CD4-positive, alpha-beta T cell treated with Interleukin-6 at 100 ng/mL for 8 hours (primary cell): ENCODE measurements at places on chromosomes 12 and 14.

GRCh38 chr12:31368666-31369361, 42.9 kb upstream of the SINHCAF start:
- no peak for DNase-seq

- no peak for DNase-seq
These were observed 455.4 kb upstream of the DCN start for GRCh38 chr12:91637789-91638624.

DNA sequence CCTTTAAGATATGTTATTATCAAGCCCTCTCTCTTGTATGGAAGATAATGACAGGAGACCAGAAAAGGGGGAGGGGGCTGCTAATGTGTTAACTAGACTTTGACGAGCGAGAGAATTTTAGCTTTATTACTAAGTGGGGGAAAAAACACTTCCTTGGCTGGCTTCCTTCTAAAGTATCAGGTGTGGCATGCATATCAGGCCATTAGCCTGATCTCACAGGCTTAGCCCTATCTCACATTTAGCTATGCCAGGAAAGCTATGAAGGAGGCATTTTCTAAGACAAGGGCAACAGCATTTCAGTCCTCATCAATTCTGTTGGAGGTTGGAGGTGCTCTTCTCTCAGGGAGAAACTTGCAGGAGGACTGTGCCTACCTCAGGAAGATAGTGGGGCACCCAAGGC, 9.9 kb downstream of the SSPN start:
- DNase-seq = no peak

DNA sequence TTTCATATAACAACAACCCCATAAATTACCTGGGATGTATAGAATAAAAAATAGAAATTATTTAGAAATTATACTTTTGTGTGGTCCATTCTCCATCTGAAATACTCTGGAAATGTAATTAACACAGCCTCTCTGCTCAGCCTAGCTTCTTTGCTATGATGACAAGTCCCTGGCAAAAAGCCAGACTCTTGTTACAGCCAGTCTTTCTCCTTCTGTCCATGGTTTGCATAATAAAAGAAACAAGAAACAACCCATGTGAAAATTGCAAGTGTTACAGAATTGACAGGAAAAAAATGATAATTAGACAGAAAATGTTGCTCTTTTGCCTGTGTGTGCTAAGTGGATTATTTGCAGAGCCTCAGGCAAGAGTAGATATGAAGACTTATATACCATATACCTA, 61.3 kb downstream of the C12orf50 start:
- DNase-seq = no peak

DNA sequence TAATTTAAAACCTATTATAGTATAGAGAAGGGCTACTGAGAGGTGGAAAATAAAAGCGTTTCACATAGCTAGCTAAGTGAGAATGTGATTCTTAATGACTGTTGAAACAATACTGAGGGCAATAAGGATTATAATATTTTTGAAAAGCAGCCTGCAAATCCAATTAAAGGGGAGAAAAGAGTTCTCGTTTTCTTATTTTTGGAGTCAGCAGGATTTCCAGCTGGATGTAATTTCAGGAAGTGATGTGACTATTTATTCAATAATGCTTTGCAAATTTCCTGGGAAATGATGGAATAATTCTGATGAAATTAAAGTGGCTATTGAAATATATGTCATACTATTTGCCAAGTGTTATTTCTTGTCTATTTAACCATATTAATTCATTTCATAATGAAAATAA, 279.1 kb downstream of the AEBP2 start:
- DNase-seq = no peak

- DNase-seq = no peak
These were observed 105.8 kb downstream of the PAH start for GRCh38 chr12:102811110-102811737.

GRCh38 chr12:131378176-131378842, 332.6 kb upstream of the SFSWAP start:
- DNase-seq = no peak

- DNase-seq = no peak
These were observed 184.7 kb downstream of the SRGAP1 start for GRCh38 chr12:64029013-64029857.

- DNase-seq = no peak
These were observed 157.6 kb downstream of the PRKCH start for GRCh38 chr14:61478971-61479473.

- no peak for DNase-seq
These were observed 40.8 kb downstream of the NINJ2 start for GRCh38 chr12:622416-622815.

DNA sequence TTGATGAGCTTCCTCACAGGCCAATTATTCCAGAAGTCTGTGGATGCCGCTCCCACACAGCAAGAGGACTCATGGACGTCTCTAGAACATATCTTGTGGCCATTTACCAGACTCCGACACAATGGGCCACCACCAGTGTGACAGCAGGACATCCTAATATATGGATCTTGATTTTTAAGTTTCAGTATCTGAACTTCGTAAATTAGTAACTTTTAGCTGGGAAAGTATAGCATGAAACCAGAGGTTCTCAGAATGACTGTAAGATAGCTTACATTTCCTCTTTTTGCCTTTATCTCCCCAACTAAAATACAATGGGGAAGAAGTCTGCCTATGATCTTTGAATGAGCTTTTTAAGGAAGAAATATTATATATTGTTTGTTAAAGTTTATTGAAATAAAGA, 87.0 kb downstream of the DNAI7 start:
- no peak for DNase-seq

- DNase-seq = no peak
These were observed 138.5 kb upstream of the NOS1 start for GRCh38 chr12:117499759-117500485.

- DNase-seq = no peak
These were observed 25.7 kb downstream of the BRMS1L start for GRCh38 chr14:35851823-35852222.

- DNase-seq = no peak
These were observed 552 bp downstream of the TAPBPL start for GRCh38 chr12:6452245-6452943.

- DNase-seq = no peak
These were observed 11.9 kb upstream of the CCND2 start for GRCh38 chr12:4261655-4262054.

- no peak for DNase-seq
These were observed 35.1 kb upstream of the LTBP2 start for GRCh38 chr14:74647061-74647677.

DNA sequence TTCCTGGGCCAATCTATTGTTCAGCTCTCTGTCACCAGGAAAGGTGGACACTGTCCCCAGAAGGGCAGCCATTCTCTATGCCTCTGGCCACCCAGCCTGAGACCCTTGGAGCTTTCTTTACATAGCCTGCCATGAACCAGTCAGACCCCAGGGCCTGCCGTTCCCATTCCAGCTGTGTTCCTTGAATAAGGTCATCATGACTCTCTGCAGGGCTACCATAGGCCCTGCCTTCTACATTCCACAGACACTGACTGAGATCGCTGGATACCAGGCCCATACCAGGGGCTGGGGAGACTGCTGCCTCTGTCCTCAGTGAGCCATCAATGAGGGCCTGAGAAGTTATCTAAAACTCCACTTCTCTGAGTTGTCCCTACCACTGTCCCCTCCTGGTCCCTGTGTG, 75.5 kb downstream of the SYNE3 start:
- DNase-seq = no peak

- DNase-seq = no peak
These were observed 559 bp upstream of the LMBR1L start for GRCh38 chr12:49111206-49111605.

GRCh38 chr14:60838601-60839000, 104.0 kb downstream of the MNAT1 start:
- DNase-seq = no peak

GRCh38 chr14:95875831-95876760, 536 bp upstream of the TUNAR start:
- DNase-seq = no peak

GRCh38 chr14:105329411-105330150, 15.0 kb downstream of the PACS2 start:
- no peak for DNase-seq

DNA sequence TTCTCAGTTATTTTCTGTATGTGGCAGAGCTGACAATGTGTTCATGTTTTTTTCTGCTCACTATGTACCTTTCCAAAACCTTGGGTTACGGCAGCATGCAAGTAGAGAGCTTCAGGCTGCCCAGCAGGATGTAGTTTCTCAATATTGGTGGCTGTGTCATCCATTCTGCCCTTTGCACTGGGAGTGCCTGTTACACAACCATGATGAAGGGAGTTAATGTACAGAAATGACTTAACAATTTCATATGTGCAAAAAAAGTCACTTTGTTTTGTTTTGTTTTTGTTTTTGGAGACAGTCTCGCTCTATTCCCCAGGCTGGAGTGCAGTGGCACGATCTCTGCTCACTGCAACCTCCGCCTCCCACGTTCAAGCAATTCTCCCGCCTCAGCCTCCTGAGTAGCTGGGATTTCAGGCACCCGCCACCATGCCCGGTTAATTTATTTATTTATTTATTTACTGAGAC, 6.1 kb upstream of the CNIH1 start:
- no peak for DNase-seq

- DNase-seq = no peak
These were observed 84.6 kb downstream of the SLC38A6 start for GRCh38 chr14:61065656-61066055.

DNA sequence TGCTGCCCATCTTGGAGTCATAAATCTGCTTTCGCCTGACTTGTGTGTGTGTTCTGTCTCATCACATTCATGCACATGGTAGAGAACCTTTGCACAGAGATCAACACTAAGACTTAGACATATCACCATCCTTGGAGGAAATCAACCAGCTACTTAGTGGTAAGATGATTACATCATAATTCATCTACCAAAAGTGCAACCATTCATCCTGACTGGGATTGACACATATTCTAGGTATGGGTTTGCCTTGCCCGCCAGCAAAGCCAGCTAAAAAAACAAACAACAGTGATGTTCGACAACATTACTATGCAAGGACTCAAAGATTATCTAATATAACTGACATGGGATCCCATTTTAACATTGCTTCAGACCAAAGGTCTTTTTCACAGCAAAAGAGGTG, 228.7 kb downstream of the NUAK1 start:
- DNase-seq = no peak

DNA sequence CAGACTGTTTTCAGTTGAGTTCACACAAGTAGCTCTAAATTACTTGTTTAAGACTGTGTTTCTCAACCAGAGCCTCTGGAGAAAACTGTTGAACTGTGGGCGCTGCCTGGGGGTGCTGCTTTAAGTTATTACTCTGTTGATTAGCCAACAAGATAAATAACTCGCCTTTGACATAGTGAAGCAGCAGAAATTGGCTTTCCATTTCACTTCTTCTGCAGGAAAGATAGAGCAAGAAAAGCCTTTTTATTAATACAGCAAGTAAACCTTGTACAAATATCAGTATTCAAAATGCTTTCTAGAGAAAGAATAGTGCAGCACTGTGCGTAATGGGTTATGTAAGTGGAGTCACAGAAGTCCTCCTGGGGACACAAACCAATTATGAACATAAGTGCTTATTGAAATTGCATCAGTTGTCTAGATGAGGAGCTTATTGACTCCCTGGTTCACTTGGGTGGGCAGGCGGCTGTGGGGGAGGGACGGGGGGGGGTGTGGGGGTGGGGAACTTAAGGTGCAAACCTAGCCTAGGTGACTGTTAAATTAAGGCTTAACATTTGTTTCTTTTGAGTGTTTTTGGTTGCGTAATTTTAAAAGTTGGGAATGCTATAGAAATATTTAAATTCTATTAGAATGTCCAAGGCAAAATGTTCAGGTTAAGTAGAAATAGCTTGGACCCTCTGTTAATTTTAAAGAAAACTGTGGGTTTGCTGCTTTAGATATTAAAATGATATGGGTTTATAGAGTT, 6.3 kb downstream of the FRS2 start:
- DNase-seq = no peak

DNA sequence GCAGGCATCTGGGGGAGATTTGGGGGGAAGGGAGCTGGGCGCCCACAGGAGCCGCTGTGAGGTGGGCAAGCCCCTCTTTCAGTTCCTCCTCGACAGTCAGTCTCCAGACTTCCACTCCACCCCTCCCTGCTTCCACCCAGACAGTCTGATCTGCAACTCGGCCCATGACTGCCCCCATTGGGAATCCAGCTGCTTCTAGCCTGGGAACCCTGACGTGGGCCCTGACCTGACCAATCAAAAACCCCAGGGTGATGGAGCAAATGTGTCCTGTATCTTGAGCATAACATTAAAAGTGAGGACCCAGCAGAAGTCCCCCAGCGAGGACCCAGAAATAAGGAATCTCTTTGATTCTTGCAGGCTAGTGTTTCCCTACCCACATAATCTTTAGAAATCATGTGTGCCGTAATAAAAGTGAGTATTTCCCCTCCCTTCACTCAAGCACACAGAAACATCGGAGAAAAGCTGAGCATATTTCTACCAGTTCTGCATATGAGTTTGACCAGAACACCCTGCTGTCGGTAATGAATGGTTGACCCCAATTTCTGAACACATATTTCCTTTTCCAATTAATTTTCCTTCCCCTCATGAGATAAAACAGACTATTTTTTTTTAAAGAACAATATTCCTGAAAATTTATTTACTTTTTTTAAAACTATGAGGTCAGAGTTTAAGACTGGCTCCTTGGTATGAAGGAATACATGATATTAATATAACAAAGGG, 6.4 kb downstream of the SSH1 start:
- no peak for DNase-seq

- no peak for DNase-seq
These were observed 3.7 kb downstream of the KMT5A start for GRCh38 chr12:123387508-123388176.

DNA sequence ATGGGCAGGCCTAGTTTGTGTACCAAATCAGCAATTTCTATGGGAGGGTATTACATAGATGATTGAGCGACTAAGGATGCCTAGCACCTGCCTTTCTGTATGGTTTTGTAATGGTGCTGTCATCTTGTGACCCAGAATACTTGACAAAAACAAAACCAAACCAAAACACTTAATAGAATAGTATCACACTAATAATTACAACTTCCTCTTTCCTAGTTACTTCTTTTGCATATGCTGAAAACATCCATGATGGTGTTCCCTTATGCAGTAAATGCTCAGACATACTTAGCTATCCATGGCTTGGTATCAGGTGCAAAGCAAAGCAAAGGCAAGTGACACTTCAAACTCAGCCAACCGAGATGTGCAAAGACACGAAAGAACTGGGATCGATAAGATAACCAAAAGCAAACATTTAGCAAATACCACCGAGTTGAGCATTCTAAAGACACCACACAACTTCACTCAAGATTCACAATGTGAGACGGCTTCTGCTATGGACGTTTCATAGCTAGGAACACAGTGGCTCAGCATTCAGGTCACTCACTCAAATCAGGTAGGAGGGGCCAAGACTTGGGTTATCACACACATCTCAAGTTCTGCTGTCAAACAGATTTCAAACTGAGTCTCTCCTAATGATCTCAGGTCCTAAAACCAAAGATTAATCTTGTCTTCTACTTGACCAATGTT, 24.3 kb downstream of the PPP1CC start:
- DNase-seq = no peak

- no peak for DNase-seq
These were observed 62.7 kb downstream of the C2CD5 start for GRCh38 chr12:22481547-22482104.

- DNase-seq = no peak
These were observed 368.0 kb downstream of the C12orf50 start for GRCh38 chr12:87660987-87661774.

GRCh38 chr12:100721169-100721568, 73.4 kb upstream of the ANO4 start:
- no peak for DNase-seq

- DNase-seq = no peak
These were observed 159.3 kb upstream of the CPNE8 start for GRCh38 chr12:39064708-39065107.

GRCh38 chr12:13691598-13691997, 289.8 kb downstream of the GRIN2B start:
- no peak for DNase-seq
